Activated T-cell treated with anti-CD3 and anti-CD28 coated beads for 24 hours (primary cell): ENCODE measurements at places on chromosomes 6 and 20.

DNA sequence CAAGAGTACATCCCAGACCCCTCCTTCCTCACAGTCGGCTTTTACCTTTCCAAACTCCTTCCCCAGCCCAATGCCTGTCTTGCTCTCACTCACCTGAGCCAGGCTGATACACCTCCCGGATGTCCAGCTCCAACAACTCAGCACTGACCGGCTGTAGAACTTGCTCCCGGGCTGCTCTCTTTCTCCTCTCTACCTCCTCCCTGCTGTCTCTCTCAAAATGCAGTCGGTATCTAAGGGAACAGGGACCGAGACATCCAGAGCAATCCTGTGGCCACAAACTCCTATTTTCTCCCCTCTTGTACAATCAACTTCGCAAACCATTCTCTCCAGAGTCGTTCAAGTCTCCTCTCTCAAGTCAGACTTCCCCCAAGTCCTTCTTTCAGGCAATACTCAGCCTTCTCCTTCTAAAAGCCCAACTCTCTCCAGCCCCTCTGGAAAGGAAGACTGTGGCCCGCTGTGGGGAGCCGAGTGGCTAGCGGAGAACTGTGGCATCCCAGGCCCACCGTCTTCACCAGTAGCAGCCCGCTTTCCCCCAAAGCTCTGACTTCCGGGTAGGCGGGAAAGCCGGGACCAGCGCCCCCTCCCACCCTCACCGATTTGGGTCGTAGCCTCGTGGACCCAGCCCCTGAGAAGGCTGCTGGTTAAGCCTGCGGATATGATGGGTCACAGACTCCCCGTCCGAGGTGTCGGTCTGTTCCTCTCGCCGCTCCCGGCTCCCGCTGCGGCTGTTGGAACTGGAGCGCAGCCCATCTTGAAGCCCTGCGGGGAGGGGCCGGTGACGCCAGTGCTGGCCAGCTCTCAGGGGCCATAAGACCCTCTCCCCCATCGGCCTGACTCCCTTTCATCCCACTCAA is 1.1 kb downstream of the GNL1 start:
- DNase-seq: no peak

GRCh38 chr20:19996917-19997316 is 20.2 kb upstream of the NAA20 start:
- no peak for DNase-seq

- no peak for DNase-seq
Measured at GRCh38 chr6:30542404-30542725, 13.9 kb downstream of the GNL1 start.

- DNase-seq: peak; percentile 38
Measured at GRCh38 chr6:41546475-41546865, 289 bp downstream of the FOXP4 start.

DNA sequence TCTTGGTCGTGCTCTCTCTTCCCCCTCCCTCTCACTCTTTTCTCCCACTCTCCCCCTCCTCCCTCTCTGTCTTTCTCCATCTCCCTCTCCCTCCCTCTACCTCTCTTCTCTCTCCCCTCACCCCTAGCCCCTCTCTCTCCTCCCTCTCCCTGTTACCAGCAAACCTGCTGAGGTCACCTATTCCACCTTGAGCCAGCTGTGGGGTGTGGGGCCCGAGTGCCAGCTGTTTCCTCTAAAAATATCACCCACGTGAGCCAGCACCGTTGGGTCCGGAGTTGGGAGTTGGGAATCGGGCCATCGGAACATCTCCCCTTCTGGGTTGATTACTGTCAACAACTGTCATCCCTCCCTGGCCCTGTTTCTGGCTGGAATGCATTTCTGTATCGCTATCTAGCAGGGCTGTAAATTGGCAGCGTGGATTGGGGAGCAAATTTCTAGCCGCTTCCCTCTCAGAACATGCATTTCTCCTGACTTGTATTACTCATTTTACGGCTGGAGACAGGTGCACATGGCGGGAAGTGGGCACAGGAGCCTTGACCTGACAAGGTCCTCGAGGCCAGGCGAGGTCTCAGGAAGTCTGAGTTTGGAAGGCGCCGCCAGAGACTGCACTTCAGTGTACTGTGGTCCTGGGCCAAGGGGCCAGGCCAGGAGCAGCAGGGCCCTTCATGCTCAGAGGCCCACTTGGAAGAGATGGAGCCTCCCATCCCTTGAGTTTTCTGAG is 165.3 kb downstream of the CDH4 start:
- DNase-seq: no peak
